CD4-positive, alpha-beta T cell treated with Interferon alpha-2 for 1 hour (primary cell): ENCODE measurements at places on chromosomes 1 and 21.

- DNase-seq = no peak
Measured at GRCh38 chr1:89703469-89703868, 70.5 kb downstream of the LRRC8C start.

- no peak for DNase-seq
Measured at GRCh38 chr1:78668427-78668826, 18.8 kb downstream of the IFI44 start.

DNA sequence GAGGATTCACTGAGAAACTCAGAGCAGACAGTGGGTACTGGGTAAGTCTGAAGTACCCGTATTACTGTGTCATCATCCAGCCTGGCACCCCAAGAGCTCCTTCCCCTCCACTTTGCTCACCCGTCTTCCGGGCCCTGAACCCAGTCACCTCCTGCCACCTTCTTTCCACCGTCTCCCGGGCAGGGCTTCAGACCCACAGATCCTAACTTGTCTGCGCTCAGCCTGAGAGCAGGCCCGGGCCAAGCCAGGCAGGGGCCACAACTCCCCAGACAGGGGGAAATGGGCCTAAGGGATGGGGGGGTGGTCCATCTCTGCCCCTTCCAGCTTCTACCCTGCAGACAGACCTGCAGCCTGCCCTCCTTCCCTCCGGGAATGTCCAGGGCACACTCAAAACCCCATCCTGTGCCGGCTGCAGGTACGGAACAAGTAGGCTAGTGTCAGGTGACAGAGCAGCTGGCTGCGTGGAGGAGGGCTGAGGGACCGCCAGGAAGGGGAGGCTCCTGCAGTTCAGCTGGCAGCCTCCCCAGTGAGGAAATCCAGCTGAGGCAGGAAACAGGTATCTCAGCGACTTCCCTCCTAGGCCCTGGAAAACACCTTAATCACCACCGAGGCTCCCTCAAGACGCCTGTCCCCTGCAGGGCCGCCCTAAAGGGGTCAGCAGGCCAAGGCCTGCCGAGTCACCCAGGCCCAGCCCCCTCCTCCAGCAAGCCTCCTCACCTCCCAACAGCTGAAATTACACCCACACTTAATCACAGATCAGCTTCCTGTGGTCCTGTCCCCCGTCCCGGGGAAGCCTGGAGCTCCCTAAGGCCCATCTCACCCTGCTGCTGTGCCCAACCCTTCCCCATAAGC, 3.5 kb downstream of the HSPG2 start:
- no peak for DNase-seq

DNA sequence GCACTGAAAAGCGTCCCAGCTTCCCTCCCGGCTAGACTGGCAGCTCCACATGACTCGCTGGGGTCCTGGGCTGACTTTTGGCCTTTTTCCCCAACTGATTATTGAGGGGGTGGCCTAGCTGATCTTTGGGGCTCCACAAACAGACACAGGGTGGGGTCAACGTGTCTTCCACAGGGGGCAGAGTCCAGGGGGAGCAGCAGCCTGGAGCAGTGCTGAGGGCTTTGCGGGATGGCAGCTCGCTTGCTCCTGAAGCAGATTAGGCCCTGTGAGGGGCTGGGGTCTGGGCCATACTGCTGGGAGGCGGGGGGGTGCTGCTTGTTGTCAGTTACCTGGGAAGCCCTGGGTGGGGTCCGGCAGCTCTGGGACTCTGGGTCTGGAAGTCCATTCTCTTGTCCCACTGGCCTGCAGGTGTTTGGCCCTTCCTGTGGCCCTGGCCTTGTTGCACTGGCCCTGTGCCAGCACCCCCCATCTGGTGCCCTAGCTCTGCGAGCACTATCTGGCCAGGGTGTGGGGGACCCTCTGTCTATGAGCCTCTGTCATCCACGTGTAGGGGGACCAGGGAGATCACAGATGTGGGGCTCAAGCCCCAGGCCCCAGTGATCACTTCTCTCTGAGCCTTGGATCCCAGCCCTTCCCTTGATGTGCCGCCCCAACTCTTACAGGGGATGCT, 12.3 kb upstream of the HES5 start:
- no peak for DNase-seq

DNA sequence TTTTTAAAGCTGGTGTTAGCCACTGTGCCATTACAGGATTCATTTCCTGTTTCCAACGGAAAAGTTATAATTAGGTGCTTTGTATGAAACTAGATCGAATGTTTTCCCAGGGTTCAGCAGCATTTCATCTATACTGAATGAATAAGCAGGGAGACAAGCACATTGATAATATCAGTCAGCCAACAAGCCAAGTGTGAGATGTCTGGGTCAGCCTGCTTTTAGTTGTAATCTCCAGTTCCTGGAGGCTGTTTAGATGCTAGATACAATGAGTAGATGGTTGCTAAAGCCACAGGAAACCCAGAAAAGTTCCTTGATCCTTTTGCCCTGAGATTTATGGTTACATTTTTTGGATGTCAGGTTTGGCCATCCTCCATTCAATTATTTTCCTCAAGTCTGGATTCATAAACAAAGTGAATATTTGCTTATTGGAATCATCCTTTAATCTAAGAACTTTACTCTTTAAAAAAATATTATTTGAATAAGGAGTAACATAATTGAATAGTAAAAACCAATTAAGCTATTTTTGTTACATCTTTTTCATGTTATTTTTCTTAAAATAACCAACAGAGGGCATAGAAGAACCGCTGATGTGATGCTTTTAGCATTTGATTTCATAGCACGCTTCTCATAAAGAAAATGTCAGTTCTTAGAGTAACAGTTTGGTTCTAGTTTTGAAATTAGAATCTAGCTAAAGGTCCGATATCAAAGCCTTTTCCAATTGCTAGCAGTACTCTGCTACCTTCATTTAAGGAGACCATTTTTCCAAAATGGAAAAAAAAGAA, 76.6 kb downstream of the HSPA13 start:
- DNase-seq = peak; percentile 3

DNA sequence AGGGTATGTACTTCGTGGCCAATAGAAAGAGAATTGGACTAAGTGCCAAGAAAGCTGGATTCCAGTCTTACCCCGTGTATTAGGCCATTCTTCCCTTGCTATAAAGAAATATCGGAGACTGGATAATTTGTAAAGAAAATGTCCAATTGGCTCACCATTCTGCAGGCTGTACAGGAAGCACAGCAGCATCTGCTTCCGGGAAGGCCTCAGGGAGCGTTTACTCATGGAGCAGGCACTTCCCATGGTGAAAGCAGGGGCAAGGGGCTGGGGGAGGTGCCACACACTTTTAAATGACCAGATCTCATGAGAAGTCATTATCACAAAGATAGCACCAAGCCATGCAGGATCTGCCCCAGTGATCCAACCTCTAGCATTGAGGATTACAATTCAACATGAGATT, 7.8 kb upstream of the AMIGO1 start:
- DNase-seq = no peak

DNA sequence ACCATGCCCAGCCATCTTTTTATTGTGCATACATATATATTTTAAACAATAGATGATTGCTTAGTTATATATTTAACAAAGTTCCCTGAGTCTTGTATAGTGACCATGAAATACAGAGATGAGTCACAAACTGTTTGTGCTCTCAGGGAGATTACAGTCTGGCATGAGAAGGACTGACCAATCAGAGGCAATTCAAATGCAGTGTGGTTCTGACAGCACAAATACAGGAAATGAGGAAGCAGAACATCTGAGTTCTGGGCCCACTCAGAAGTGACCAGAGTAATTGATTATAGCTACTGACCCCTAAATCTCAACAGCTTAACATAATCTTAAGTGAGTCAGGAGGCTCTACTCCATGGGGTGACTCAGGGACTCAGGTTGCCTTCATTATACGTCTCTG, 534.5 kb downstream of the OMA1 start:
- DNase-seq = no peak

DNA sequence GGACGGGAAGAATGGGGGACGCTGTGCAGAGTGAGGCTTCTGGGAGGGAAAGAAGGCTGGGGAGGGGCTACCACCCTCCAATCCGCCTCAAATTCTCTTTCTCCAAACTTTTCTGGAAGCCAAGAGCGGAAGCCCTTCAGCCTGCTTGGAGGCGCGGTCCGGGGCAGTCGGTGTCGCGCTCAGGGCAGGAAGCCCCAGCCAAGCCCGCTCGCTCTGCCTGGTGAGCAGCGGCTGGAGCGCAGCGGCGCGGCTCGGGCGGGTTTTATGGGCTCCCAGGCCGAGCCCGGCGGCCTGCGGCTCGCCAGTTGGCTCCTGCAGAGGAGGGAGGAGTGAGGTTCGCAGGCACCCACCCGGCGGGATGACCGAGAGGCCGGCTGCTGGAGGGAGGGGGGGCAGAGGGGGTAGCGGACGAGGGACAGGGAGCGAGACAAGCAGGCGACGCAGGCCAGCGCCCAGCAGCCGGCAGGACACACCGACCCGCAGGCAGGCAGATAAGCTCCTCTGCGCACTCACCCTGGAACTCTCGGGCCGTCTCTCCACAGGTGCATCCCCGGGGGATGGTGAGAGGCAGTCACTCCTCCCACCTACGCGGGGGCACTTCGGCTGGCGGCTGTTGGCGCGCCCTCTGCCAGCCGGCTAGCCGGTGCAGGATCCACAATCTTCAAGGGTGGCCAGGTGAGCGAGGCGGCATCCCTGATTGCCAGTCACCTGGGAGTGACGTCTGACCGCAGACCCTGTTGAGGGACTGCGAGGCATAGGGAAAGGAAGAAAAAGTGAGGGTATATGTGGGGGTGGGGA, at the start of gene AVPR1B:
TSS of gene AVPR1B (minus strand) at position 238 of the 798 bp plus-strand sequence. CDS start 498 bp downstream, outside the sequence.
- no peak for DNase-seq
